ENCODE measurements at places on chromosomes 13 and 19.
A peak's percentile ranks its signal among the peaks of the same experiment; 100 is the strongest.

- no peak for DNase-seq
Observed at GRCh38 chr13:109144693-109145437, 515.5 kb downstream of the MYO16 start.

DNA sequence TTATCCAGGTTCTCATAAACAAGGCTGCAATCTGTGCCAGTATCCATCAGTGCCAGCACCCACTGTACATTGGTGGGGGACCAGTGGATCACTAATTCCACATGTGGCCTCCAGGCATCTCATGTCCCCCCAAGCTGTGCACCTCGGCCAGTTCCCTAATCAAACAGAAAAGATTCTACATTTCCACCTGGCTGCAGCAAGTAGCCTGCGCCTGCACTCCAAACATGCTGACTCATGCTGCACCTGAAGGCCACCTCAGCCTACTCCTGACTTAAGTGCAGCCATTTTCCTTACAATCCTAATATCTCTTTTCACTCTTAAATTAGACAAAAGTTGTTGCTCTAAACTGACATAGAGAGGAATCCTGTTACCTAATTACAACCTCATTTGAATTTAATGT, 729.4 kb upstream of the MIR17HG start:
- peak; percentile 8 for DNase-seq

- no peak for DNase-seq
Observed at GRCh38 chr13:43100667-43101066, 77.3 kb downstream of the DNAJC15 start.

DNA sequence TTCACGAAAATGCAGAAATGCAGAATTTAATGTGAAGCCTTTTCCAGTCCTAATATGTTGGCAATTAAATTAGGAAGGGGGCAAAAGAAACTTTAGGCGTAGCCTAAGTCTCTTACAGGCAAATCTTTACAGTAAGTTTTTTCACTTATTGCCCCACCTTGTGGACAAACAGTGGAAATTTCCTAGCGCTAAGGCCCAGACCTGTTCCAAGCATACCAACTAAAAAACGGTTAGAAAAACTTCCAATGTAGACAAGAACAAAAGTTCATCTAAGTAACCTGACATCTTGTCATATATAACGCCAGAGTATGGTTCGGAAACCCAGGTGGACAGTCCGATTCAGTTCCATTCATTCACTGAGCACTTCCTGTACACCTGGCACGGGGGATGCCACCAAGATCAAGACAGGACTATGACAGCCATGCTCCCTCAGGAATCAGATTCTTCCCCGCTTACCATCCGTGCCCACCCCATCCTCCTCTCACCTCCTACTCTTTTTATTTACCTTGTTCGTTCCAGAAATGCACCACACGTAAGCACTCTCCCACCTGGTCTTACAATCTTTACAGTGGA, 4.9 kb downstream of the ZAR1L start:
- peak; percentile 63 for DNase-seq
